ENCODE measurements at places on chromosomes 7 and 10.
A peak's percentile ranks its signal among the peaks of the same experiment; 100 is the strongest.

GRCh38 chr10:33352175-33352574, 17.7 kb upstream of the NRP1 start:
- DNase-seq, result no peak

- no peak for DNase-seq
These were observed 2.0 kb upstream of the DNAJC12 start for GRCh38 chr10:67839951-67840350.

DNA sequence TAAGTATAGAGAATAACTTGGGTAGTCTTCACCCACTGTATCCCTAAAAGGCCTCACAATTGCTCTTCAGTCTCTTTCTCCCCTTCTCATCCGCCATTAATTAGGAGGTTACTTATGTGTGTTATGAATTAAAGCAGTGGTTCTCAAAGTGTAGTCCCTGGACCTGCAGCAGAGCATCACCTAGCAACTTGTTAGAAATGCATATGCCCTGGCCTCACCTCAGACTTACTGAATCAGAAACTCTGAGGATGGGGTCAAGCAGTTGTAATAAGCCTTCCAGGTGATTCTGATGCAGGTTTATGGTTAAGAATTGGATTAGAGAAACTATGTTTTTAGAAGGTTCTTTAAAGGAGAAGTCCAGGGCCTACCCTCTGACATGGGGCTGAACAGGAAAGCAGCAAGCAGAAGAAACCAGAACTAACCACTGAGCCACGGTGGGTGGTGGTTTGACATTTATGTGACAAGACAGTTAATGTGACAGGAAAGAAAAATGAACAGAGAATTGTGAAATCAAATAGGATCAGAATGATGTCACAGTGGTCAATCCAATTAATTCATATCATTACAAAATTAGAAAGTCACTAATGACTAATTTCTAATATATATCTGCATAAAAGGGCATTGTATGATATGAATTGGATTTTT, 37.6 kb downstream of the ENTPD1 start:
- no peak for DNase-seq

DNA sequence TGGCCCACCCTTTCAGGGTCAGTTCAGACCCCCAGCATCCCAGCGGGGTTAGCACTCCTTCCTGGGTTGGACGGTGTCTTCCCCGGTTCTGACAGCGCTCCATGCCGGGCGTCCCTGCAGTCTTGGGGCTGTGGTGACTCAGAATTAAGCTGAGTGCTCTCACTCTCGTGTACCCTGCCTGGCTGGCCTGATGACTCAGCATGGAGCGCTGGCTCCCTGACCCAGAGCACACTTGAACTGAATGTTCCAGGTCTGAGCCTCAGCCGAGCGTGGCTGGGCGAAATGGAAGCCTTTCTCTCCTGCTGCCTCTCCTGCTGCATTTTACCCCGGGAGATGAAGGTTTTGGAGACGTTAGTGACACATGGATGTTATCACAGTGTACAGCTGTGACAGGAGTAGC, 7.1 kb downstream of the BAG3 start:
- DNase-seq, result peak; percentile 25

DNA sequence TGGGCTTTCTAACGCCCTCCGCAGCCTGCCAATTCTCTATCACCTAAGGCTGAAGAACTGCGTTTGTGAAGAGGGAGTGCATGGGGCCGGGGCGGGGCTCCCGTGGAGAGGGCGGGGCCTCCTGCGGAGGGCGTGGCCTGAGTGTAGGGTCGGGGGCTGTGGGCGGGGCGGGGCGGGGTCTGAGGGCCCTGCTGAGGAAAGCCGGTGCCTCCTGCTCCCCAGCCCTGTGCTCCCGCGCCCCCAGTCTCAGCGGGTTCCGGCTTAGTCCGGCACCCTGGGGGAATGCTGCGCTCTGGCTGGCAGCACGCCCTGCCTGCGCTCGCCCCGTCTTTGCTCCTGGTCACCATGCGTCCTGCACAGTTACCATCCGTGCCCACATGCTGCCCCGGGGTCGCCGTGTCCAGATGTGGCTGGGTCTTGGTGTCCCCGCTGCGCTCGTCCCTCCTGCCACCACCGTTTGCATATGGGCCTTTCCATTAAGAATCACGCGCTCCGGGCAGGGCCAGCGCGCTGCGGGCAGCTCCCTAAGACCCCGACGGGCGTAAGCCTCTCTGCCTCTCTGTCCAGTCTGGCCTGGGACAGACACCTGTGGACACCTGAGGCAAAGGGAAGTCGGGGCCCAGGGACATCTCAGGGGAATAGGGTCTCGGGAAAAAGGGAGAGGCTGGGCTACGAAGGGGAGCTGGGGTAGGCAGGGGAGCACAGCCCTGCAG, 144.0 kb upstream of the RET start:
- no peak for DNase-seq

- no peak for DNase-seq
These were observed 113.3 kb downstream of the TCF7L2 start for GRCh38 chr10:113063043-113063967.

DNA sequence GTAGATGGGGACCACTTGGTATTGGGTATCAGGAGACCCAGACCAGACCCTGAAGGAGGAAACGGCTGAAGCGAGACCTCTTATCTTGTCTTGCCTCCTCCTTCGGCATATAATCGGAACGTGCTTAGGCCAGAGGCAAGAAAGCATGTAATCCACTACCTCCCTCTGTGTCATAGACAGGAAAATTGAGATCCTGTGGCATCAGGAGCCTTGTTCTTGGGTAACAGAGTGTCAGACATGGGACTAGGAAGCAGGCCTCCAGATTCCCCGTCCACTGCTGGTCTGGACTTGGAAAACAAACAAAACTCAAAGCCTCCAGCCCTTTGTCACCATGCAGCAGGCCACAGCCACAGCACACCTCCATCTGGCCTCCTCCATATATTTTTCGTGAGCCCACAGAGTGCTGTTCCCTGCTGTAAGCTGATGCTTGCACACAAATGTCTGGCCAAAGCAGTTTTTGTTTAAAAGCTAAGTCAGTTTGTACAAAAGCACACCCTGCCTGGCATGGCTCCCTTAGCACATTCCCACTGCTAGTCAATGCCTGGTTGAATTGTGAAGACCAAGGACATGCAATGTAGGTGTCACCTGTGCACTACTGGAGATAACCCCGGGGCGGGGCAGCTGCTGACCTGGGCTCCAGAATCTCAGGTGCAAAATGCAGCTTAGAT, 510.9 kb downstream of the RPS24 start:
- no peak for DNase-seq

- DNase-seq, result no peak
These were observed 14.6 kb downstream of the MINDY4 start for GRCh38 chr7:30785786-30786185.

DNA sequence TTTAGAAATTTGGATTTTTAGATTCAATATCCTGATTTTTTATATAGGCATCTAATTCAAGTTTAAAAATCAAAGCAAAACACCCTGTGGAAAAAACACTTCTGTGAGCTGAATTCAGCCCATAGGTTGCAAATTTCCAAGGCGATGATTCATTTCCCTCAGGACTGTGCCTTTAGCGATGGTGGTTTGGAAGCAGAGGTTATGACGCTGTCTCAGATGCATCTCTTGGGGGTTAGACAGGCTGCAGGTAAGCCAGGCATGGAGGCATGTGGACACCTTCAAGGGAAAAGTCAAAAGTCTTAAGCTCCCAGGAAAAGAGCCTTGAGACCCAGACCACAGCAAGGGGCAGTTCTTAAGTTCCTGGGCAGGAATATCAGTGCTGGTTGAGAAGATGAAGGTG, 9.5 kb upstream of the FRA10AC1 start:
- DNase-seq, result no peak

DNA sequence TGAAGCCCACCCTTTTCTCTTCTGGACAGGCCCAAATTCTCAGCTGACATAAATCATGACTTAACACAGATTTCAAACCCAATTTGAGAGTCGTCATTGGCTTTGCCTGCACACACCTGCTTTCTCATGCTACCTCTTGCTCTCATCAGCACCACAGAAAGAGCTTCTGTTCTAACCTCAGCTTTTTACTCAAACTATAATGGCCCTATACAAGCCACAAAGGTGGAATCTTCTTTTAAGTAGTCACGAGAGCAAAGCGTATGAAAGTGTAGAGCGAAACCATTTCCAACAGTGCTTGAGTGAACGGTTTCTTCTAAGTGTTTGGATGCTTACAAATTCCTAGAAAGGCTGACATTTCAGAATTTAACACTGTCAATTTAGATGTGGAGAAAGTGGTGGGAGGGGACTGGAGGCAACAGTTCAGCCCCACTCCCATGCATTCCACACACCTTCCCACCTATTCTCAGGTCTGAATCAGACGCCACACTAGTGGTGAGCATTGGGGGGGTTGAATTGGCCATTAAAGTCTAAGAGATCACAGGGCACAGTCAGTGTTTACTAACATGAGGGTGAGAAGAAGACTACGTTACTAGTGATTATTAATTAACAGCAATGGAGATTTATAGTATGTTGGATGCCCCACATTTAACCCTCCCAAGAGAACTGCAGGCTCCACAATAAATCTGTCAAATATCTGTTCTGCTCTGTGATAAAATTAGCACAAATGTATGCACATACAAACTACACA, 114.0 kb downstream of the PRKCQ start:
- DNase-seq, result no peak

DNA sequence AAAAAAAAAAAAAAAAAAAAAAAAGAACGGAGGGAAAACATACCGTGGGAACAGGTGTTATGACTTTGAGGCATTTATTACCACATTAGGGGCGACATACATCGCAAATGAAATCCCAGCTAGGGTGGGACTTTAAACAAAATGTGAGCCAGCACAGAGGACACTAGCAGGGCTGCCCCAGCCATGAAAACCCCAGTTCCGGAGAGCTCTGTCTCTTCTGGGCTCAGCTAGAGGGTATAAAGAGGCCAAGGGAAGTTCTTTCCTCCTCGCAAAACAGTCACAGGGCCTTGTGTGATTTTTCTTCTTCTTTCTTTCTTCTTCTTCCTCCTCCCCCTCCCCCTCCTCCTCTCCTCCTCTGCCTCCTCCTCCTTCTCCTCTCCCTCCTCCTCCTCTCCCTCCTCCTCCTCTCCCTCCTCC, 59.9 kb upstream of the ECHDC3 start:
- DNase-seq, result no peak

- no peak for DNase-seq
These were observed 752.1 kb upstream of the POM121L12 start for GRCh38 chr7:52283335-52283734.

- DNase-seq, result no peak
These were observed 14.4 kb downstream of the SCIN start for GRCh38 chr7:12584930-12585329.

DNA sequence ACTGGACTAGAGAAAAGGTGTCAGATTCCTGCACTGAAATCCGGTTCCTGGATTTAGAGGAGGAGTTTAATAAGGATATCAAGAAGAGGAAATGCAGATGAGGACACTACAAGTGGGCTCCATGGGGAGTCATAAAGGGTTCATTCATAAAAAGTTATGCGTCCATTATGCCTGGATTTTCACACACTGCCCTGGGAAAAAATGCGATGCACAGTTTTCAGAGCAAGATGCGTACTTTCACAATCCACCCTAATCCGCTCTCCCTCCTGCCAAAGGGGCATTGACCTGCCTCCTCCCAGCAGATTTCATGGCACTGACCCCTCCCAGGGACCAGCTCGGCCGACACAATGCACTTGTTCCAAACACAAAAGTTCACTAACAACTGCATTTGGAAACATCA, 42.2 kb upstream of the OPALIN start:
- DNase-seq, result no peak

GRCh38 chr10:97759946-97760345, 11.9 kb downstream of the SFRP5 start:
- no peak for DNase-seq

- DNase-seq, result no peak
These were observed 167.2 kb downstream of the RAPGEF5 start for GRCh38 chr7:22189741-22190140.

- DNase-seq, result no peak
These were observed 426.4 kb upstream of the ZMIZ1 start for GRCh38 chr10:78642269-78642816.

DNA sequence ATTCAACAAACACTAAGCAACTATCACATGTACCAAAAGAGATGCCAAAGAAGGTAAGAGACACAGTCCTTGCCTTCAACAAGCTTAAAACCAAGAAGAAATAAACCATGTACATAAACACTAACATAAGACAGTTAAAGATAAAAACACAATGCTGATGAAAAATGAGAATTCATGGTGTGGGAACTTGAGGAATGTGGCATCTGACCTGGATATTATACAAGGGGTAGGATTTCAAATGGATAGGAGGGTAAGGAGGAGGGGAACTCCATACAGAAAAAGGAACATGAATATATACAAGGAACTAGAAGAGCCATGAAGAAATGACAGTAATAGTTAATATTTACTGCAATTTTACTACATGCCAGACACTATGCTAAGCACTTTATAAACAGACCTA, 11.0 kb downstream of the HIBADH start:
- DNase-seq, result no peak

DNA sequence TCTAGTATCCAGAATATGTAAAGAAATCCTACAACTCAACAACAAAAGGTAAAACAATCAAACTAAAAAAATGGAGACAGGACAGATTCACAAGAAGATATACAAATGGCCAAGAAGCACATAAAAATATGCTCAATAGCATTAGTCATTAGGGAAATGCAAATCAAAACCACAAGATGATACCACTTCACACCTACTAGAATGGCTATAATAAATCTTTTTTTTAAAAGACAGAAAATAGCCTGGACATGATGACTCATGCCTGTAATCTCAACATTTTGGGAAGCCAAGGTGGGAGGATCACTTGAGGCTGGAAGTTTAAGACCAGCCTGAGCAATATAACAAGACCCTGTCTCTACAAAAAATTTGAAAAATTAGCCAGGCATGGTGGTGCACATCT, 27.9 kb upstream of the CHCHD3 start:
- DNase-seq, result no peak

DNA sequence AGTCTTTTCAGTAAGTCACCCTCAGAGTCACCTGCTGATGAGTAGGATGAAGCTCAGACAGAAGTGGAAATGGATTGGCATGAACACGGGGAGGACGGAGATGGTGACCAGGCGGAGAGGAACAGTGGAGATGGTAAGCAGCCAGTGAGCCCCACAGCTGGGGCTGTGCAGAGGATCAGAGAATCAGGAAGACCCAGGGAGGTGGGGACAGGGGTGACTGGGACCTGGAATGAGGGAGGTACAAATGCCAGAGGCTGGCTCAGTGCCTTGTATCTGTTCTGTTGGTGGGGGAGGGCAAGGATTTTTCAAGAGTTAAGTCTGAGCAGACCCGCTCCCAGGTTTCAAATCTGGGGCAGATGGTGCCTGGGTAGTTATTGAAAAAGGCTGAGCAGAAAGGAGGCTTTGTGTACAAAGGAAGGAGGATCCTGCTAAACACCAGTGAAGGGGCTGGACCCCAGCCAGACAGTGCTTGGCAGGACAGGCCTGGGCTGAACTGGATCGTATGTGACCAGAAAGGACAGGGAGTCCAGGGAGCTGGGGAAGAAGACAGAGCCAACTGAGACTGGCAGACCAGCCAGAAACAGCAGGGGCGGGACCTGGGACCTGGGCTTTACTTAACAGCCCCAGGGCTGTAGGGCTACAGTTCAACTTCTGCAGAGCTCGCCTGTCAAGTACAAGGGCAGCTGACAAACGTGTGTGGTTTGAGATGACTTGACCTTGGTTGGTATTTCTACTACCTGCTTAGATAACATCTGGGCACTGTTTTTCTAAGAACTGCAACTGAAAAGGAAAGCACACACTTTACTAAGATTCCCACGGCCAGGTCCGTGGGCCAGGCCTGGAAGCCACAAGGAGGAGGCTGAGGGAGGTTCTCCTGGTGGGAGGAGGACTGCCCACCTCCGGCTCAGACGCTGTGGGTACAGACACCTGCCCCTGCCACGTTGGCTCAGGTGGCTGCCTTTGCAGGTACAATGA, 13.2 kb upstream of the FRMPD2 start:
- DNase-seq, result no peak

- no peak for DNase-seq
These were observed 20.2 kb upstream of the PFKFB3 start for GRCh38 chr10:6182454-6183098.
